Renal cortical epithelial cell (primary cell): ENCODE measurements at places on chromosomes 5 and 9.
A peak's percentile ranks its signal among the peaks of the same experiment; 100 is the strongest.

- no peak for DNase-seq
These were observed 470.7 kb upstream of the BRINP1 start for GRCh38 chr9:119839888-119840287.

GRCh38 chr5:154242964-154243376 is 52.4 kb downstream of the GALNT10 start:
- no peak for DNase-seq

GRCh38 chr5:102853680-102854079 is 98.6 kb downstream of the PAM start:
- DNase-seq = no peak

DNA sequence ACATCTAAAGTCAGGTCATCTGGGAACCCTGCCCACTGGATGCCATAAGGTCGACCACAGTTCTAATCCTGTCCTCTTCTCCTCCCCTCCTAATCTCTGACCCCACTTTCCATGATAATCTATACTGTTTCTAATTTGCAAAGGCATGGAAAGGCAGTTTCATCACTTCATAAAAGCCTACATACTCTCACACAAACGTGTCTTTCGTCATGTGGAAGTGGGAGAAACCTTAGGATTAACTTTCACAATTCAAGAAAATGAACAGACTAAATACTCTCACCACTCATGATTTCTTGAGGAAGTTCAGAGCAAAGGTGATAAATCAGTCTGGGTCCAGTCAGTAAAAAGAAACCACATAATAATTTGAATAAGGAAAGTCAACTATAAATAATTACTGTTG is 5.5 kb downstream of the FANCC start:
- DNase-seq = no peak

- no peak for DNase-seq
These were observed 67.1 kb downstream of the EHMT1 start for GRCh38 chr9:137685741-137686420.

DNA sequence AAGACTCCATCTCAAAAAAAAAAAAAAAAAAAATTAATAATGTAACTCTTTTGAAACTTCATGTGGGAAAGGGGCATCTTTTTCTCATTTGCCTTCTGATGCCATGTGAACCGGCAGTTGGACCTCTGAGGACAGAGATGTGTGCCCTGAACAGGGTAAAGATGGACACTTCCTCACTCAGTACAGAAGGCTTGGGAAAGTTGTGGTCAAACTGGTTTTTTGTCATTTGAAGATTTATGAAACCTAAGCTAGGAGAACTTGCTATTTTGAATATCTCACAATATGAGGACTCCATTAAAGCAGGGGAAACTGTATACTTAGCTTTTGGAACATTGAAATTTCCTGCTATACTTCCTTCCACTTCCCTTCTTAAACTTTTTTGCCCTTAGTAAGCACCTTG is 147.5 kb upstream of the ALDH1B1 start:
- no peak for DNase-seq

DNA sequence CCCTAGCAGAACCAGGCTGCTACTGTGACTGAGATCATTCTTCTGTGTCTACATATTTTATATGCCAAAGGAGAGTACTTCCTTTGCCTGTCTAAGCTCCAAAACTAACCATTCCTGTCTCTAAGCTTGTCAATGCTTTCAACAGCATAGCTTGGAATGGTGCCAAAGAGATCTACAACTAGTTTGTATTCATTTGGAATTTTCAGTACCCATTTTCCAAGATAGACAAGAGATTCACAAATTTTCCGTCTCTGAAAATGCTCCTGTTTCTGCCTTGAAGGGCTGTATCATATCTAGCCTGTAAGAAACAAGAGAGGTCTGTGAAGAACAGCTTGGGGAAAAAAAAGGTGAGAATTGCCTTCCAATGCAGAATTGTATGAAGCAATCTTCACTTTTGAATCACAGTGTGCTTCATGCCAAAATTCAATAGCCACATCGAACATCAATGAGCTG is 334.4 kb upstream of the ACTBL2 start:
- peak; percentile 74 for DNase-seq

DNA sequence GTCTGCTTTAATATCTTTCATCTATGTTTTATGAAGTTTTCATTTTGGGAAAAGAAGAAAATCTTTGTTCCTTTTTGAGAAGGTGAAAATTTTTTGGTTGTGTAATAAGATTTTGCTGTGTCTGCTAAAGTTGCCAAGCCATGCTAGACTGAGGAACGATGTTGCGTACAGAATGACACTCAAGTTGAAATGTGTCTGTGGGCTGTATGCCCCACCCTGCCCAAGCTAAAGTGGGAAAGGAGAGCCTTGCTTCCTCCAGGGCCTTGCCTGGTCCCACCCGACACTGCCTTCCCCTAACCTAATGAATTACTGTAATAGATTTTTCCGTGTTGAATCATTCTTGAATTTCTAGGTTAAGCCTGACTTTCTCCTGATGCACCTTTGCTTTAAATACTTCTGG is 2.5 kb downstream of the PCAT7 start:
- no peak for DNase-seq

DNA sequence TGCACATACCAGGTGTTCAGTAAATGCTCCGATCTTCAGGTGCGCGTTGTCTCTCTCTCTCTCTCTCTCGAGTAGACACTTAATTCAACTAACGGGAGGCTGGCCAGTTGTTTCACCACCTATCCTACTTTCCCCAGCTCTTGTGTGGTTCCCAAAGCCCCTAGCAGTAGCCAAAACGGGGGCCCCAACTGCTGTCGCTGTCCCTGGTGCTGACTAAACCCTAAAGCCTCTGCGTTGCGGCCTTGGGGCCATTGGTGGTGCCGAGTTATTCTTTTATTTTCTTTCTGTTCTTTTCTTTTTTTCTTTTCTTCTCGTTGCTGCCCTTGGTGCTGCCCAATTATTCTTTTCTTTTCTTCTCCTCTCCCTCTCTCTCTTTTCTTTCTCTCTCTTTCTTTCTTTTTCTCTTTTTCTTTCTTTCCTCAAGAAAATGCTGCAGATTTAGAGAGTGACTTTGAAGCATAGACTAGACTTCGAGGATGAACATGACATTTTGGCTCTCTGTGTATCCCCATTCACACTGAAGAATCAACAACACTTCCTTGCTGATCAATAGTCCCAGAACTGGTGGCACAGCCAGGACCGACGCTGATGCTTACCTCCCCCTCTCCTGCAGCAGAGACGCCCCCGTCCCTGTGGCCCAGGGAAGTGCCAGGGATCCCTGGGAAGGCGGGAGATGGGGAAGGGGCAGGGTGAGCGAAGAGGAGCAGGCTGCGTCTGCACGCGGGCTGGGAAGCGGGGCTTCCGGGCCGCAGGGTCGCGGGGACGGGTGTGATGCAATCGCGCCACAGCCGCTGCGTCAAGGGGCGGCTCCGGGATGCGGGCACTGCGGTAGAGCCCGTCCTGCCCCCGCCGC is at the start of gene FBLL1:
TSS of gene FBLL1 (plus strand) at position 785 of the 853 bp plus-strand sequence. CDS start 200 bp downstream, outside the sequence.
- no peak for DNase-seq

DNA sequence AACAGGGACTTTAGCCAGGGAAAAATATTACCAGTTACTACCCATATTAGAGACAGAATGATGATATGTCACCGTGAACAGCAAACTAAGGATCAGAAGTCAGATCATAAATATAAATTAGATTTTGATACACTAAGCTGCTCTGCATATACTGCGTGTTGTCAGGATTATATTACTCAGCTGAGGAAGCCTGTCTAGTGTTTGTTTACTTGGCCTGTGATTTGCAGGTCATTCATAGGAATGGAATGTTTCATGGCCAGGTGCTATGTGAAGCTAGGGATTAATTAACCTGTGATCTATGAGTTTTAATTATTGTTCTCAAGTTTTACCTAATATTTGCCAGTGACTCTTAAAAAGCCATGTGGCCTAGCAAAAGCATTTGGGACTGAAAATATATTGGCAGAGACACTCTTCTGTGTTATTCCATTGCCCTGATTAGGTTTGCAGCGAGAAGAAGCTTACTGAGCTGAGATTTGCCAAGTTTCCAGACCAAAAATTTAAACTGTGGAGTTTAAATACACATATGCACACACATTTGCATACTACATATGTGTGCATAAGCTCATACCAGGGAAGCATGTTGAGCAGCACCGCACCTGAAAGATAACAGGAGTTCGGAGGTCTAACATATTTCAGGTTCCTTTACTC is 496.3 kb upstream of the GRIA1 start:
- DNase-seq = peak; percentile 67
